NCI-H460 (cell line): ENCODE measurements at places on chromosomes 7 and 10.
A peak's percentile ranks its signal among the peaks of the same experiment; 100 is the strongest.

DNA sequence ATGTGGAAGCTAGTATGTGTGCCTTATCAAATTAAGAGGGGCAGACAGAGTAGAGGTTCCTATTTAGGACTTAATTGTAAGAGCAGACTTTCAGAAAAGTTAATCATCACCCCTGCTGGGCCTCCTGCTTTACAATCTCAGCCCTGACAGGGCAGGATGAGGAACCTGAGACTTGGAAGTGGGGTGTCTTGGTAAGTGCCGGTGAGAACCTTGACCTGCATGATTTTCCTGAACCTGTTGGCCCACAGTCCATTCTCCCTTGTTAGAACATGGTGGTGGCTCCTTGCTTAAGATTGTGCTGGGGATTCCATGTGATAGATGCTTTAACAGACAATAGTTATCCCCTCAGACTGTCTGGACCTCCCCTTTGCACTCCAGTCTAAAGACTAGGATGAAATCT lies 141.7 kb upstream of the TMEM72 start:
- DNase-seq = no peak

- no peak for DNase-seq
Observed at GRCh38 chr10:121307411-121307980, 290.7 kb downstream of the FGFR2 start.

DNA sequence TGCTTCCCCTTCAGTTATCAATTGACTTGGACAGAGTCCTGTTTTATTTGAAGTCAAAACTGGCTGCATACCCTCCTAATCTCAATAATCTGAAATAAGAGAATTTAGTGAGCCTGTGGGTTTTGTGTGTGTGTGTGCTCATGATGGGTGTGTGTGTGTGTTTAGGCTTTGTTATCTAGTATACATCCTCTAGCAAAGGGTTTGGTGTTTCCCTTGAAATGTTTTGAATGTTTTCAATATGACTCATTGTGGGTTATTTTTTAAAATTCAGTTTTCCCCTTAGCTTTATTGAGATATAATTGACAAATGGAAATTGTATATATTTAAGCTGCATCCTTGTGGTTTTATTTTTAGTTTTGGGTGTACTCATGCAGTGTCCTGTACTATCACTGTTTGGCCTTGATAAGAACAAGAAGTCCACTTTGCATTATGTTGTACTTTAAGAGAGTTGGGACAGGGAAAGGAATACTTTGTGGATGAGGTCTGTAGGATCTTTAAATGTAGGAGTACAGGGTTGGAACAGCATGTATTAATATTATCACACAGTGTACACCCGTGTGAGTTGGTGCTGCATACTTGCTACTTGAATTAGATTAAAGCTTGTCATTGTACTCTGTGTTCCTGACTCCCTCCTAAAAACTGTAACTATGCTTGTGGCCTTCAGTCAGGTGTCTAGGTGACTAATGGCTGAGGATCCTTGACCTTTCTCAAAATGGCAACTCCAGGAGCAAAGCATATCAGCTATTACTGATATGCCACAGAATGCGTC lies 58.3 kb downstream of the VCL start:
- DNase-seq = no peak

GRCh38 chr10:114271075-114271778 lies 32.2 kb downstream of the VWA2 start:
- no peak for DNase-seq

DNA sequence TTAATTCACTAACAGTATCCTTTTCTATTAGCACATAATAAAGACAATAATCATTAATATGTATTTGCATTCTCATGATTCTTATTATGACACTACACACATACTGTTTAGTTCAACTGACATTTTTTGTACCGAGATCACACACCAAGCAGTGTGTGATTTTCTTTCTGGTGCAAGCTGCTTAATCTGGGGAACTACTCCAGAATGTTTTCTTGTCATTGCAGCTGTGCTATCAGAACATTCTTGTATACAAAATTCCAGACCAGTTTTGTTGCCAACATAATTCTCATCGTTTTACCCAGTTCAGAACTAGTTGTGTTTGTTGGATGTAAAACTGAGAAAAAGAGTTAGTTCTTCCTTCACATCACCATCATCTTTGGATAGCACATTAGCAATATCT lies 37.4 kb downstream of the VKORC1L1 start:
- DNase-seq = no peak

DNA sequence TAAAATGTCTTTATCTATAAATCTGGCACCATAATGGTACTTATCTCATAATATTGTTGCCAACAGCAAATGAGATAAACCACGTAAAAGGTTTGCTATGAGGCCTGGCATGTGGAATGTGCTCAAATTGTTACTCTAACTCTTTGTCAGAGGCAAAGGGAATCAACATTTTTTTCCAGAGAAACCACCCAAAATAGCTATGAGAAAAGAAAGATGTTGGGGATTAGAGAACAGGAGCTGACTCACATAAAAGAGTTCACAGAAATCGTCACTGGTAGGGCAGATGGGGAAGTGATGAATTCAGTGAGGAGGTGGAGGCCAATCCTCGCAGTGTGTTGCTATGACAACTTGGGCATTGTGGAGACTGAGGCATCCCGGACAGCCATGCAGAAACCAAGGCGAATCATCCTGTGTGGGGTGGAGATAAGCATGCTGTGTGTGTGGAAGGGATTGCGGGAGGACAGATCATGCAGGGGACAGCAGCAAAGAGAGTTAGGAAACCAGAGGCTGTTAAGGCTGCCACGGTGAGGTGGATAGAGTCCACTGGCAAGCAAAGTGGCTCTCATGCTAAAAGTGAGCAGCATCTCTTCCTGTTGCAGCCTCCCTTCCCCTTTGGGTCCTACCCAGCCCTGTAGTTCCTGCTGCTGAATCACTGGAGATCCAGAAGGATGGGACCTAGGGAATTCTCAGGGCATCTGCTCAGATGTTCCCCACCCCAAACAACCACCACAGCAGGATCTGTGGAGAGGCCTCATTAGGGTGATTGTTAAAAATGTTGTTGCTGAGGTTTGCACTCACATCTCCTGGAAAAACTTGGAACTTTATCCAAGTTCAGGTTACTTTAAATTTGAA lies 103.9 kb downstream of the CUBN start:
- DNase-seq = peak; percentile 82

DNA sequence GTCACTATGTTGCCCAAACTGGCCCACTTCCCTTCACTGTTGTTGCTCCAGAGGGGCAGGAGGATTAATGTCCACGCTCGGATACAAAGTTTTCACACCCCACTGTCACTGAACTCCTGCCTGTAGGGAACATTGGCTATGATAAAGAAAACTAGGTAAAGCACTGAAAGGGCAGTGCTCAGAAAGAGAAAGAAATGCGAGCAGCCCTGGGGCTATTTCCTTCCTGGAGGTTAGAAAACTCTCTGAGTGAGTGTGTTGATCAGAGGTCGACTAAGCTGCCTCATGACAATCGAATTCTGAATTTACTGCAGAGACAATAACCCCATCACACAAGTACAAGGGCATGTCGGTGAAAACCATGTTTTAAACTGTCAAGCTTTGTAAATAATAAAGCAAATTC lies 227.2 kb upstream of the PITRM1 start:
- no peak for DNase-seq

GRCh38 chr7:106916679-106917078 lies 51.6 kb downstream of the PIK3CG start:
- no peak for DNase-seq

- DNase-seq = no peak
Observed at GRCh38 chr7:2015251-2015871, 217.4 kb downstream of the MAD1L1 start.

GRCh38 chr10:81524467-81524866 lies 350.5 kb upstream of the NRG3 start:
- DNase-seq = no peak

- DNase-seq = no peak
Observed at GRCh38 chr7:150629347-150629746, 2.8 kb downstream of the GIMAP6 start.
